Activated CD8-positive, alpha-beta T cell treated with anti-CD3 and anti-CD28 coated beads for 36 hours (primary cell): ENCODE measurements at places on chromosomes 6 and 20.

GRCh38 chr6:13177664-13178063, 150.7 kb downstream of the TBC1D7 start:
- H3K4me1 ChIP-seq, result peaks cover 3% of the 10 kb centered on the region
- H3K27me3 ChIP-seq, result peaks cover 11% of the 10 kb centered on the region

DNA sequence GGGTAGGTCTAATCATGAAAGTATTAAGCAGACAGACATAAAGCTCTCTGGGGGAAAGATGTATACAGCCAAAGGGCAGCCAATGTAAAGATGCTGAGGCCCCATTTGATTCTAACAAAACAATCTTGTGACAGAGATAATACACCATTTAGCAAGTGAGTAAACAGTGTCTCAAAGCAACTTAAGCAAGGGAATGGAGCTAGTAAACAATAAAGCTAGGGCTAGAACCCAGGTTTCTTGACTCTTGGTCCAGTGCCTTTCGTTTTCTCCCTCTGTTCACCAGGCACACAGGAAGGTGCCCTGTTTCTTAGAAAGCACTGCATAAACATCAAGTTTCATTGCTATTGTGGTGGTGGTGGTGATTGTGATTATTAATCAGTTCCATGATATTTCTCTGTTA, 5.1 kb downstream of the ELOVL2 start:
- no peak overlapping the region for H3K27ac ChIP-seq
- no peaks in the 10 kb centered on the region for H3K36me3 ChIP-seq
- DNase-seq, result no peak
- no peak overlapping the region for H3K4me3 ChIP-seq

DNA sequence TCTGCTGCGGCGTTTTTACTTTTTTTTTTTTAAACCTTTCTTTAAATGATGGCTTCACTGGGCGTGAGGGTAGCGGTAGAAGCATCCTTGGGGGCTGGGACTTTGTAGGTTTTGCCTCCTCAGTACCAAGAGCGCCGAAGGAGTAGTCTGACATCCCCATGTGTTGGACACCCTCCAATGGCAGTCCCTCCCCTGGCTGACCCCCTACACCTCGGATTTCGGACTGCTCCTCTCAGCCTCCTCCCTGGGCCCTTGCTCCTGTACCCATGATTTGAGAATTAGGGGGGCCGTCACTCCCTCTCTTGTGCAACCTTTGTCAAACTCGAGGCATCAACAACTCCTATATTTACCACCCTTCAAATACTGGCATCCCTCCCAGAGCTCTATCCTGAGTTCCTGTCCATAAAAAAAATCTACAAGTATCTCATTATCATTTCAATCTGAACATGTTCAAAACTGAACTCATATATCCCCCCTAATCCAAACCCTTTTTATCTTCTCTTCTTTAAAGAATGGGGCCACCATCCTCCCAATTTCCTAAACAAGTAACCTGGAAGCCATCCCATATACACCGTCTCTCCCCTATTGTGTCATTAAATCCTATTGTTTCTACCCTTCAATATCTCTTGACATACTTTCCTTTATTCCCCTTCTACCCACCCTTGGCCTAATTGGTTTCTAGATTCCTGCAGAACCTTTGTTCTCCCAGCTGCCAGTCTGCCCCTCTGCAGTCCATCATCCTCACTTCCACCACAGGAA, 1.2 kb upstream of the ARFGEF3 start:
- peaks cover 12% of the 10 kb centered on the region for H3K4me1 ChIP-seq
- no peak overlapping the region for H3K27ac ChIP-seq
- no peak for DNase-seq
- peak overlapping the region; percentile 64 for H3K4me3 ChIP-seq
- no peaks in the 10 kb centered on the region for H3K36me3 ChIP-seq
- peaks cover 51% of the 10 kb centered on the region for H3K27me3 ChIP-seq

DNA sequence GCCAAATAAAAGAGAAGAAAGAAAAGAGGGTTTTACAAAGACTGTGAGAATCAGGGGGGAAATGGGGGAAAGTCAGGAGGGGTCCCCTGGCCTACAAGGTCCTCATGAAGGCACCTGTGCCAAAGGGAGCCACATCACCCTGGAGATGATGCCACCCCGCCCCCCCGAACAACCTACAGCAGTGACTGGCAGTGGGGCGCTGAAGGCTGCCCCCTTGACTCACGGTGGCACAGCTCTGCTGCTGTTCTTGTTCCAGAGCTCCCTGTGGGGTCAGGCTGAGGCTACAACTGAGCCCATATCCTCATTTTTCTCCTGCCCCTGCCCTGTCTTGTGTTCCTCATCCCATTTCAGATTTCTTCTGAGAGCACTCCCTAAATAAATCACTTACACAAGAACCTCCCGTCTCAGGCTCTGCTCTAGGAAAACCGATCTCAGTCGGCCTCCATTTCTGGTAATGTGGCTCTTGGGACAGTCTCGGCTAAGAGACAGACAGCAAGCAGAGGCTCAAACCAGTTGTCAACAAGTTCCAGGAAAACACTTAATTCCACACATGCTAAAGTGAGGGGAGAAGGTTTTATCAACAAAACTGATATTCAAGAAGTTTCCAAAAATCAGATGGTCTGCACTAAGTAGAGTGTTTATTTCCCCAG, 105.7 kb downstream of the SNAP25 start:
- no peak overlapping the region for H3K4me3 ChIP-seq
- no peaks in the 10 kb centered on the region for H3K4me1 ChIP-seq
- H3K27me3 ChIP-seq, result no peaks in the 10 kb centered on the region
- no peak overlapping the region for H3K27ac ChIP-seq
- no peak for DNase-seq

DNA sequence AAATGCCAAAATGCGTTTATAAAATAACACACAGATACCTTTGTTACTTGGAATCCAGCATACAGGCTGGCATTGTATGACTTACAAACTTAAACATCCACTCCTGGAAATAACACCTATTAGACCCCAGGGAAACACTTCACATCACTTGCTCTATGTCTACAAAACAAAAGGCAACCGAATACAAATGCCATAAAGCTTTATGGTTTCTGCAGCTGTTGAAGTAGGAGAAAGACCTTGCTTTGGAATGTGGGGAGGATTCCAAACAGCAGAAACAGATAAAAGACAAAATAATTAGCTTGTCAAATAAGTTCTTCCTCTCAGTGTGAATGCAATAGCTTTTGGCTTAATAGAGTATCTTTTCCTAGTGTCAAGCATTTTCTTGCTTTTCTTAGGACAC, 9.8 kb upstream of the AMD1 start:
- H3K36me3 ChIP-seq, result no peaks in the 10 kb centered on the region
- H3K4me1 ChIP-seq, result peaks cover 6% of the 10 kb centered on the region
- H3K4me3 ChIP-seq, result no peak overlapping the region
- no peak for DNase-seq
- H3K27me3 ChIP-seq, result no peaks in the 10 kb centered on the region

GRCh38 chr20:45433316-45433715, 17.4 kb downstream of the PIGT start:
- peaks cover 10% of the 10 kb centered on the region for H3K36me3 ChIP-seq
- H3K4me3 ChIP-seq, result no peak overlapping the region
- H3K27me3 ChIP-seq, result no peaks in the 10 kb centered on the region

GRCh38 chr6:54102238-54102637, 9.0 kb upstream of the MLIP start:
- H3K27me3 ChIP-seq, result no peaks in the 10 kb centered on the region
- no peaks in the 10 kb centered on the region for H3K4me1 ChIP-seq
- no peak overlapping the region for H3K4me3 ChIP-seq
- DNase-seq, result no peak
- H3K27ac ChIP-seq, result no peak overlapping the region

DNA sequence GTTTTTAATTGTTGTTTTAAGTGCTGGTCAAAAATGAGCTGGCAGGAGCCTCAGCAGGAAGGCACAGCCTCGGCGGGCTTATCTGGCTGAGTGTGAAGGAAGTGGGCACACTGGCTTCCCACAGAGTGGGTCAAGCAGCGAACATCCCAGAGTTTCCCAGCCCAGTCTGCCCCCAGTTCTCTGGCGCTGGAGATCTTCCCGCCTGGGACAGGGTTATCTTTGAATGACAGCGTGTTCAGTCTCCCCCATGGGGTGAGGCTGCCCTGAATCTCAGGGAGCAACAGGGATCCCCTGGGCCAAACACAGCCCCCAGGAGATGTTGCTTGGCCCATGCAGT, 122.2 kb upstream of the PTPN1 start:
- peaks cover 50% of the 10 kb centered on the region for H3K4me1 ChIP-seq
- no peaks in the 10 kb centered on the region for H3K36me3 ChIP-seq
- H3K27me3 ChIP-seq, result no peaks in the 10 kb centered on the region
- no peak overlapping the region for H3K27ac ChIP-seq

DNA sequence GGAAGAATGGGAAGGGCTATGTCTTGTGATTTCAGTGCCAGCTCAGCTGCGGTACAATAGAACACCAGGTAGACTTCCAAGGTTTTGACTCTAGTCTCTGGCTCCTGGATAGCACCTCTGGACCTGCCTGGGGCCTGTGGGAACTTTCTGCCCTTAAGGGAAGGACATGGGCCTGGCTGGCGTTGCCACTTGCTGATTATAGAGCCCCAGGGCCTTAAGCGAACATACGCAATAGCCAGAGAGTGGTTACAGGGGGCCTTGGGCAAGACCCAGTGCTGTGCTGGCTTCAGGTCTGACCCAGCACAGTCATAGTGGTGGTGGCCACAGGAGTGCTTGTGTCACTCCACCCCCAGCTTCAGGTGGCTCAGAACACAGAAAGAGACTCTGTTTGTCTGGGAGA, 131.1 kb upstream of the COL21A1 start:
- no peak overlapping the region for H3K27ac ChIP-seq
- no peaks in the 10 kb centered on the region for H3K4me1 ChIP-seq
- no peak overlapping the region for H3K4me3 ChIP-seq
- no peak for DNase-seq

- no peak for DNase-seq
- peaks cover 85% of the 10 kb centered on the region for H3K4me1 ChIP-seq
- H3K4me3 ChIP-seq, result peak overlapping the region; percentile 36
- peaks cover 88% of the 10 kb centered on the region for H3K36me3 ChIP-seq
Measured at GRCh38 chr20:53575481-53576194, 18.0 kb downstream of the ZNF217 start.
